CD4-positive, CD25-positive, alpha-beta regulatory T cell (primary cell): ENCODE measurements at places on chromosomes 3 and 15. TPM values are rescaled to one million over a fixed set of nuclear protein-coding genes. Genes with fewer than 3 reads are reported as not detected.

SPSB4 gene
- total RNA-seq = not detected

PSTPIP1 gene
- 169 TPM for total RNA-seq

GPR15 gene
- total RNA-seq = 5.7 TPM

CELSR3 gene
- total RNA-seq = 8.8 TPM

FHIT gene
- total RNA-seq = 120 TPM

B4GALT4 gene
- total RNA-seq = 13.1 TPM

B3GALNT1 gene
- 0.47 TPM for total RNA-seq

HTR3E gene
- not detected for total RNA-seq

PLA2G4D gene
- not detected for total RNA-seq

LYSMD2 gene
- total RNA-seq = 13.0 TPM

GAP43 gene
- total RNA-seq = not detected

FNDC3B gene
- 31.8 TPM for total RNA-seq

KIF23 gene
- total RNA-seq = 3.8 TPM

PAQR5 gene
- not detected for total RNA-seq

FAM107A gene
- total RNA-seq = not detected

KIF7 gene
- 0.12 TPM for total RNA-seq

DUOX2 gene
- total RNA-seq = not detected

SNX22 gene
- 0.20 TPM for total RNA-seq

SUSD5 gene
- not detected for total RNA-seq

SLC51A gene
- not detected for total RNA-seq

MYEF2 gene
- total RNA-seq = 19.0 TPM

RETNLB gene
- total RNA-seq = not detected

TMEM212 gene
- not detected for total RNA-seq

GATA2 gene
- total RNA-seq = 6.2 TPM

CSPG4 gene
- not detected for total RNA-seq

IMPDH2 gene
- total RNA-seq = 78.4 TPM

CCR3 gene
- 6.0 TPM for total RNA-seq

SPINK8 gene
- not detected for total RNA-seq

TMCO5A gene
- not detected for total RNA-seq

CSNK1G1 gene
- total RNA-seq = 27.6 TPM

P2RY14 gene
- 0.84 TPM for total RNA-seq

ALDH1A2 gene
- not detected for total RNA-seq

ELL3 gene
- 0.99 TPM for total RNA-seq

DOCK3 gene
- 0.35 TPM for total RNA-seq

CCR5 gene
- 18.2 TPM for total RNA-seq

CPA3 gene
- total RNA-seq = 1.1 TPM

TF gene
- 0.52 TPM for total RNA-seq

ESYT3 gene
- total RNA-seq = not detected
